Activated naive CD4-positive, alpha-beta T cell (primary cell): ENCODE measurements at places on chromosomes 1 and 21.
A peak's percentile ranks its signal among the peaks of the same experiment; 100 is the strongest.

DNA sequence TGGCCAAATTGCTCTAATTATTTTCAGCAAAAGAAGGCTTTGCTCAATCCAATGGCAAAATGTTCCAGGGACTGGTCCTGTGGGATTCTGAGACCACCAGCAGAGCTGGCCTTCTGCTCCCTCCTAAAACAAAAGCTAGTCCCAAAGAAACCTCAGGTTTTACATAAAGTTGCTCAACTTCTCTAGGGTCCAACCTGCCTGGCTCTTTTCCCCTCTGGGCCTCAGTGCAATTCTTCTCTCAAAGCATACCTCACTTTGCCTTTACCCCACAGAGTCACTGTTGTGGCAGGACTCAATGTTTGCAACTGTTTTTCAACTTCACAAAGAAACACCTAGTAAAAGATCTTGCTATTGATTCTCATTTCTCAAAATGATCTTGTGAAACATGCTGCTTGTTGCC, 39.8 kb downstream of the TBX15 start:
- no peak for DNase-seq

DNA sequence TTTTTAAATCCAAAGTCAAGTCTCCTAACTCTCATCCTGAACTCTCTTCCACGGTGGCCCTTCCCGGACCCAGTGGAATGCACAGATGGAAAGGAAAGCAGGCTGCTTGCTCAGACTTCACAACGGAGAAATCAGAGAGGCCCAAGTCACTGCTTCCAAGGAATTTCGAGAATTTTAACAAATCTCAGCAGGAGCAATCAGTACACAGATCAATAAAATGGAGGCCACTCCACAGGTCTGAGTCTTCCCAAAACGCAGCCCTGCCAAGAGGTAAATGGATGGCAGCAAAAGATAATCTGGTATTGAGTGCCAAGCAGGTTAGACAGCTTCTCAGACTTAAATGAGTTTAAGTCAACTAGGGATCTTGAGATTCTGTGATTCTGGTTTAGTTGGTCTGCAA, 81.1 kb upstream of the TIAM1 start:
- DNase-seq, result no peak

DNA sequence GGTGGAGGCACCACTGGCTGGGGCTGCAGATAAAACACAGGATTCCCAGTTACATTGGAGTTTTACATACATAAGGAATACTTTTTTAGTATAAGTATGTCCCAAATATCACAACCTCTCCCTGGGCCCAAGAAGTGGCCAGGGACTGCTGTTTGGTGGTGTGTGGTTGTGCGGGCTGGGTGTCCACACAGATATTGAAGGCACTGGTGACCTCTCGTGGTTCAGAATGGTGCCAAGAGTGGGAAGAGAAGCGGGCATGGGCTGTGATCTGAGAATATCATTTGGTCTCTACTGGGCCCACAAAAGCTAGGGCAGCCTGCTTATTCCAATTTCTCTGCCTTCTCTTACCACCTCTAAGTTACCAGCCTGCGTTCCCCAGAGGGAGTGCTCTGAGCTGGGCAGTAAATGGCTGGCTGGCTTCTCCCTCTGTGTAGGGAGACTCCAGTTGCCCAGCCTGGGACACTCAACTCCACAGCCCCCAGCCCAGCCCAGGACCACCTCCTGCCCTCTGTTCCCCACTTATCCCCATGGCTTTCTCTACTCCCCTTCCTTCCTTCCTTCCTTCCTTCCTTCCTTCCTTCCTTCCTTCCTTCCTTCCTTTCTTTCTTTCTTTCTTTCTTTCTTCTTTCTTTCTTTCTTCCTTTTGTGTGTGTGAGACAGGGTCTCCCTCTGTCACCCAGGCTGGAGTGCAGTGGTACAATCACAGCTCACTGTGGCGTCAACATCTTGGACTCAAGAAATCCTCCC, 42.8 kb upstream of the RD3 start:
- DNase-seq, result no peak

DNA sequence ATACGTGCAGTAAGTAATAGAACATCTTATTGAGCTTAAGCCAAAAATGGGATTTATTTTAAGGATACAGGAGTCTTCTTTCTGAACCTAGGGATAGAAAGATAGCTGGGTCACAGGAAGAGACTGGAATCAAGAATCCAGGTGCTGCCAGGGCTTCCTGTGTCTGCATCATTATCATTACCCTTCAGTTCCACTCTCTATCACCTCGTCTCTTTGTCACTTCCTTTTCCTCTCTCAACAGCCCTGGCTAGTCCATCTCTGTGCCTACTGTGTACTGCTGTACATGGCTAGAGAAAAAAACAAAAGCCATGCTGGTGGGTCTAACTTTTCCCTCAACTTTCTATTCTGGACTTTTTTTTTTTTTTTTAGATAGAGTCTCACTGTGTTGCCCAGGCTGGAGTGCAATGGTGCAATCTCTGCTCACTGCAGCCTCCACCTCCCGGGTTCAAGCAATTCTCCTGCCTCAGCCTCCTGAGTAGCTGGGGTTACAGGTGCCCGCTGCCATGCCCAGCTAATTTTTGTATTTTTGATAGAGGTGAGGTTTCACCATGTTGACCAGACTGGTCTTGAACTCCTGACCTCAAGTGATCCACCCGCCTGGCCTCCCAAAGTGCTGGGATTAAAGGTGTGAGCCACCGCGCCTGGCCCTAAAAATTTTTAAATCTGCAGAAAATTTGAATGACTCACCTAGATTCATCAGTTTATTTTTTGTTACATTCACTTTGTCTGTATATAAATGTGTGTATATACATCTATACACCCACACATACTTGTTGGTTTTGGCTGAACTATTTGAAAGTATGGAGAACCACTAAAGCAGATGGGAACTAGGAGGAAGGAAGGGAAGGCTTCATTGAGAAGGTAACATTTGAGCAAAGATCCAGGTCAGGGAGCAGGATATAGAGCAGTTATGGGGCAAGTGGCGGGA, 31.9 kb downstream of the UBE4B start:
- no peak for DNase-seq

GRCh38 chr1:157618190-157618589, 20.3 kb upstream of the FCRL4 start:
- DNase-seq, result no peak

DNA sequence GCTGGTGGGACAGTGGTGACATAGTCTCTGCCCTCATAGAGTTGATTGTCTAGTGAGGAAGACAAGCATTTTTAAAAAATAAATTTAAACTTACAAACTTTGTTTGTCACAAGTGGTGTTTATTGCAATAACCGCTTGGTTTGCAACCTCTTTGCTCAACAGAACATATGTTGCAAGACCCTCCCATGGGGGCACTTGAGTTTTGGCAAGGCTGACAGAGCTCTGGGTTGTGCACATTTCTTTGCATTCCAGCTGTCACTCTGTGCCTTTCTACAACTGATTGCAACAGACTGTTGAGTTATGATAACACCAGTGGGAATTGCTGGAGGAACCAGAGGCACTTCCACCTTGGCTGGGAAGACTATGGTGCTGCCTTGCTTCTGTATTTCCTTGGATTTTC, 58.4 kb downstream of the LAMC2 start:
- no peak for DNase-seq

DNA sequence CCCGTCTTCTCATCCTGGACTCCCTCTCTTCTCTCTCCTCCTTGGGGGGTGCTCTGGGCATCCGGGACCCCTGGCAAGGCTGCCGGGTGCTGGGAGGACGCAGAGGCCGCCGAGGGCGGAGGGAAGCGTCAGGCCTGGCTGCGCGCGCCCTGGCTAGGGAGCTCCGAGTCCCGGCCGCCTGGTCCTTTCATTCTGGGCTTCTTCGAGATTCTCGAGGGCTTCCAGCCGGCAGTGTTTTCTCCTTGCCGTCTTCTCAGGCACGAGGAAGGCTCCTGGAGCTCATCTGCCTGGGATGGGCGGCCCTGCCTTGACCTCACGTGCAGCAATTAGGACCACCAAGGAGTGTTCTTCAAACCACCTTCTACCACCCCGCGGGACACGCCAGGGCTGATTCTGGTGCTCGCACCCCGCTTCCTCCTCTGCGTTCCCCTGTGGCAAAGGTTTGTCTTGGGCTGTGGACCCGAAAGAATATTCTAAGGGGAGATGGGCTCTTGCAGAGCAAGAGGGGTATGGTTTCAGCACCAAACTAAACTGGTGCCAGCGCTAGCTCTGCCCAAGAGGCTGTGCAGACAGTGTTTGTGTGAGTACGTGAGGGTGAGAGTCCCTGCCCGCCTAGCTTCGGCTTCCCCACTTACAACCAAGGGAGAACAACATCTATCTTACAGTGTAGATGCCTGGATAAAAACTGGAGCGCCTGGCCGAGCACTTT, 36.5 kb downstream of the PIK3CD start:
- no peak for DNase-seq

- no peak for DNase-seq
Observed at GRCh38 chr1:119859647-119860046, 36.7 kb downstream of the ADAM30 start.

DNA sequence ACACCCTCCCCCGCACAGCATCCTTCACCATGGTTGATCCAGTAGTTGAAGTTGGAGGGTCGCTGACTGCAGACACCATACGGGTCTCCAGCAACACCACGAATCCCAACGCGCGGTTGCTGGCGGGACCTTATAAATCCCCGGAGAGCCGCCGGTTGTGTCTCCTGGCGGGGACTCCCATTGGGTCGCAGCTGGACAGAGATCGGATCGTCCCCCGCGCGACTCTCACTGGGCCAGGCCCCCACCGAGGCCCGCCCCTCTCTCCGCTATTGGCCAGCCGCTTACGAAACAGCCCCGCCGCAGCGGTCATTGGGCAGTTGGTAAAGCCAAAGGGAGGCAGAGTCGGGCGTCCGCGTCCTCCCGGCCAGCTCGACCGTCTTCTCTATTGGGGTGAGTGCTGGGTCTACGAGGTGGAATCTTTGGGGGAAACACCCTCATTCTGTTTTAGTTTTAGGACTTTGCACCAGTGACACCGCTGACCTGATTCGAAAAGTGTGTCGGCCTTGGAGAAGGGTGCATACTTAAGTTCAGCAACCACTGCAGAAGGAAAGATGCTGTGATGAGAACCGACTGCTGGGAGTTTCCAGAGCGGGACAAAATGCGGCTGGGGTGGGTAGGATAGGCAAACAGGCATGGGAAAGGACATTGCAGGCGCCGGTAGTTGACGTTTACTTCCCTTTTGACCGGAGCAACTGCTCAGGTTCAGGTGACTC, 27.4 kb downstream of the RABIF start:
- no peak for DNase-seq

- DNase-seq, result no peak
Observed at GRCh38 chr1:53643041-53643880, 95.7 kb downstream of the GLIS1 start.

GRCh38 chr1:97137862-97138514, 416.4 kb downstream of the PTBP2 start:
- DNase-seq, result no peak

DNA sequence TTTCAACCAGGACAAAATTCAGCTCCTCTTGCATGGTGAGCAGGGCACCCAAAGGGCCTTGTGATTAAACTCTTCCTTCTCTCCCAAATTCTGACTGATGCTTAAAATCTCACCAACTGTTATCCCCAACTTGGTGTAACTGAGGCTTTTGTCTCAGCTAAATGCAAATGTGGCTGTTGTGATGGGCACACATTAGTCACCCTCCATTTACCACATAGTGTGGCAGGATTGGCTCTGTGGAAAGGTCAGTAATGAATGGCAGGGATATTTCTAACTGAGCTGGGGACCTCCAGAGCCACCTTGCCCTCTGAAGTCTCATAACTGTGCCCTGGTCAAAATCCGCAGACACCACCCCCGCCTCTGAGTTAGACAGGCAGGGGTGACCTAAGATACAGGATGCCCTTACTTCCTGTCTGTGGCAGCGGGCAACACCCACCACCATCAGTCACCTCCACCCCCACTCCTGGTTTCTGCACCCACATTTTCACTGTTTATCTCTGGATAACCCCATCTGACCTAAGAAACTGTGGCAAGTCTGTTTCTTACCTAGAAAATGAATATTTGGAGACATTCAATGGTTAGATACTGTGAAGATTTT, 25.4 kb upstream of the RGS16 start:
- no peak for DNase-seq

- no peak for DNase-seq
Observed at GRCh38 chr1:6035719-6036118, 10.0 kb upstream of the KCNAB2 start.

GRCh38 chr21:42513985-42514882, 582 bp downstream of the SLC37A1 start:
- DNase-seq, result peak; percentile 35

GRCh38 chr1:161817176-161817730, 51.1 kb downstream of the ATF6 start:
- no peak for DNase-seq

DNA sequence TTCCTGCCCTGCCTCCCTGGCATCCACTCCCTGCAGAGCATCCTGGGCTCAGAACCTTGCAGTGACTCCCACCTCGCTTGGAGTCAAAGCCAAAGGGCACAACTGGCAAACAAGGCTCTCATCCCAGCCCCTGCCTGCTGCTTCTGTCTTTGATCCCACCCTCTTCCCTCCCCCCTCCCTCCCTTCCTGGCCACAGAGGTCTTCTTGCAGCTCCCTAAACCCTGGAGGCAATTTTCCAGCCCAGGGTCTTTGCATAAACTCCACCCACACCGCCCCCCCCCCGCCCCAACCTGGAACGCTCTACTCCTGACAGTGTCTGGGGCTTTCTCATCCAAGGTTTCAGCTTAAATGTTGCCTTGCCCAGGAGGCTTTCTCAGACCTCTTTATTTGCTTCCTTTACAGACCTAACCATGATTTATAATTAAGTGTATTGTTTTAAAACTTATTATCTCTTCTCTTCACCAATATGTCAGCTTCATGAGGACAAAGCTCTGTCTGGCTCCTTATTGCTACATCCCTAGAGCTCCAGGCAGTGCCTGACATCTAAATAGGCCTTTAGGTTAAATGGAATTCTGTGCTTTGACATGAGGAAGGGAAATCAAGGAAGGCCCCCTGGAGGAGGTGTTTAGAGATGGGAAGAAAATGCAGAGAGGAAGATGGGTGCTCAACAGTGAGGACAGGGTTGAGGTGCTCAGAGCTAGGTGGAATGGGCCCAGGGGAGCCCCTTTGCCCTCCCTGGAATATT, 37.7 kb upstream of the PADI1 start:
- no peak for DNase-seq

- DNase-seq, result no peak
Observed at GRCh38 chr1:111465754-111466153, 8.0 kb upstream of the C1orf162 start.

DNA sequence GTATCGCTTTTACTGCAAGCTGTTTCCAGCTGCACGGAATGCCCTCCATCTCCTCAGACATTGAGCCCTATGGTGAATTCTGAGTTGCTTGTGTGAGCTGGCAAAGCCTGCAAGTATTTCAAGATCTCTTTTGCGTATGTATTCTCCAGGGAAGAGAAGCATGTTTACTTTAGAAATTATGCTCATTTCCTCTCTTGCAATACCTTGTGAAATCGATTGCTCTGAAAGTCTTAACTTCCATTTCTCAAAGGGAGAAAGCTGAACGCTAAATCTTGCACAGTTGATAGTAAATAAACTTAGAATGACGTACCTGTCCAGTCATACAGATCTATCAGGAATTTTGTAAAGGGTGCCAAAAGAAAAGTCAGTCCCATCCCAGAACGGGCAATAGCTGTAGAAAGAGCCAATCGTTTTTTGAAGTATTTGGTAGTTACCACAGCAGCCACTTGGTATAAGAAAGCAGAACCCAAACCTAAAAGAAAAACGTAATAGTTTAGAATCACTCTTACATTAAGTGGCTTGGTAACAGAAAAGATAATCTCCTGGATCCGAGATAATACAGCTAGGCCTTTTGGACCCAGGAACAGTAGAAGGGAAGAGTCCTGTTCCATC, 10.0 kb downstream of the SLC16A4 start:
- no peak for DNase-seq
